ENCODE measurements at places on chromosomes 1 and 21.

DNA sequence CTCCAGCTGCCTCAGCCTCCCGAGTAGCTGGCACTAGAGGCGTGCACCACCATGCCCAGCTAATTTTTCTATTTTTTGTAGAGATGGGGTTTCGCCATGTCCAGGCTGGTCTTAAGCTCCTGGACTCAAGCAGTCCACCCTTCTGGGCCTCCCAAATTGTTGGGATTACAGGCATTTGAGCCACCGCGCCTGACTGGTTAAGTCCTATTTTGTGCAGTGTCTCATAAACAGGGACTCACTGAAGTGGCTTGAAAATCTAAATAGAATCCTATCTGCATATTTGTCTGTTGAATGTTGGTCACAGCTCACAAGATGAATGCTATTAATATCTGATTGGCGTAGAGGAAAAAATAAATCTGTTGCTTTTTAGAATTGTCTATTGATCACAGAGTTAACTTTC lies 5.9 kb upstream of the CHAF1B start:
- no peak for ATAC-seq

DNA sequence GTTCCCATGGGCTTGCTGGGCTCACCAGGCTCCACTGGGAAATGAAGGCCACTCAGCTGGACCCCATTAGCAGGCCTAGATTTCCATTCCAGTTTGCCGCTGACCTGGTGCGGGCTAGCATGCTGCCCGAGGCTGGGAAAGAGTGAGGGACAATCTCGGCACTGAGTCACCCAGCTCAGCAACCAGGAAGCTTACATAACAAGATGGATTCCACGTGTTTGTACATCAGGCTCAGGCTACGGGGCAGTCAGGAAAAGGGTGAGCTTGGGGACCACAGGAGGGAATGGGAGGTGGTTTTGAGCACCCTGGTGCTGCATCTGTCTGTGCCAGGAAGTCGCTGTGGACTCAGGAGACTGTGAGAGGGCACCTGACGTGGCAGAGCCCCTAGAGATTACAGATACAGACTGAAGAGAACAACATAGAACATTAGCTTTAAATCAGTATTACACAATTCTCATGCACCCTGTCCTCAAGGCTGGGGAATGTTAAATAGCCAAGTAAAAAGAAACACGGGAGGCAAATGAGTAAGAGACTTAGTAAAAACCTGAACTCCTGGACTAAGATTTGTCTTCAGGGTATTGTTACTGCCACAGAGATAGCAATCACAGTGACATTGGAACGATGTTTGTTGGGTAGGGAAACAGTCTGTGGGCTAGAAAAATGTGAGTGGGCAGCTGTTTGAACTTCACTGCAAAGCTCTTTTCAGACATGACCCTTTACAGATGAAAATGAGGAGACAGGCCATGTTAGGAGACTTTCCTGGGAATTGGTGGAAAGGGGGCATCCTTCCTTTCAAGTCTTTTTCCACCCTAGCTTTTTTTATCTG lies 51.1 kb downstream of the GLUL start:
- ATAC-seq, result no peak

DNA sequence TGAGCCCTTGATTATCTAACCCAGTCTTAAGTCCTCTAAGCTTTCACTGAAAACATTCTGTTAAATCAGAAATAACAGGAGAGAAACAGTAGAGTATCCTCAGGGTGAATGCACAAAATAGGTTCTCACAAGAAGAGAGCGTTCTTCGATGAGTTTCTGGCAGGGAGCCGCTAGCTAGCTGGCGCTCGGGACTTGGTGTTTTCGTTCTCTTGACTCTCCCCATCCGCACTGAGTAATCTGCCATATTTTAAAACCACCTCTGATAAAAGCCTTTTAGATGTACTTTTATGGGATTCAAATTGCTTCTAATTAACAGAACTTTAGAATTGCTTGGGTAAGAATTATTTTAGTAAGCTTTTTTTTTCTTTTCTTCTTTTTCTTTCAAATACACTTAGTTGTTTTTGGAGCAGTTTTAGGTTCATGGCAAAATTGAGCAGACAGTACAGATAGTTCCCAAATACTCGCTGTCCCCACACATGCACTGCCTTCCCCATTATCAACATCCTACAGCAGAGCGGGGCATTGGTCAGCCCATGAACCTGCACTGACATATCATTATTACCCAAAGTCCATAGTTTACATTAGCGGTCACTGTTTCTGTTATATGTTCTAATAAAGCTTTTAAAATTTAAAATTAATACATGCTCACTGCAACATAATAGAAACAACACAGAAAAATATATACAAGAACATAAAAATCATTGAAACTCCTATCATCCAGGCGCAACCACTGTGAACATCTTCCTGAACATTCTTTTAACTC lies 35.4 kb downstream of the PRDM2 start:
- no peak for ATAC-seq

DNA sequence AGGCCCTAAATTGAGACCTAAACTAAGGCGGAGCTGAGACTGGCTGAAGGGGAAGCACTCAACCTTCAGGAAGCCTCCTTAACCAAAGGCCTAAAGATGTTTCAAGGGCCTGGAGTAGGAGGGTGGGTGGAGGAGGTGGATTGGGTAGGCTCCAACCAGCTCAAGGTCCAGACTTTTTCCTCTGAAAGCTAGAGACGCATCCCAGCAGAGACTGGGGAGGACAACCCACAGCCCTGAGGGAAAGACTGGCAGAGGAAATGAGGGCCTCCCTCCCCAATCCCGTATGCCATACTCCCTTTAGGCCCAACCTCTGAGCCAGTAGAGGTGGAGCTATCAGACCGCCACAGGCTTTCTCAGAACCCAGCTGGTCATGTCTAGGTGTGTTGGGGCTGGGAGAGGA lies 1.1 kb downstream of the ECM1 start:
- no peak for ATAC-seq

DNA sequence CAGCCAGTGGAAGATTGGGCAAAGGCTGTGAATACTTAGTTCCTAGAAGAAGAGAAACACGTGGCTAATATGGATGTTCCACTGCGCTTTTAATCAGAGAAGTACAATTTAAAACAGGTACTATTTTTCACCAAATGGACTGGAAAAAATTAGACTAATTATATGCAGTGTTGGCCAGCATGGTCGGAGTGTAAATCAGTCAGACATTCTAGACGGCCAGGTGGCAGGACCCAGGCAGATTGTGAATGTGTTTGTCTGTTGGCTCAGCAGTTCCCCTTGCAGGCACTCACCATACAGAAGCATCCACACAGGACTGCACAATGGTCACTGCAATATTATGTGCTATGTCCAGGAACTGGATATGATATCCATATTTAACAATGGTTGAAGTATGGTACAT lies 23.9 kb upstream of the SLC25A34 start:
- no peak for ATAC-seq

- ATAC-seq, result peak; percentile 88
Observed at GRCh38 chr1:179121159-179121938, 39.5 kb downstream of the TOR3A start.

- no peak for ATAC-seq
Observed at GRCh38 chr1:65791801-65792668, 660 bp upstream of the PDE4B start.

- no peak for ATAC-seq
Observed at GRCh38 chr1:234743791-234744611, 134.0 kb upstream of the IRF2BP2 start.

- no peak for ATAC-seq
Observed at GRCh38 chr1:111568160-111568647, 51.4 kb upstream of the RAP1A start.

- ATAC-seq, result no peak
Observed at GRCh38 chr1:226604560-226605317, 56.2 kb downstream of the STUM start.

GRCh38 chr1:119052267-119052666 lies 64.1 kb upstream of the TBX15 start:
- ATAC-seq, result no peak

GRCh38 chr1:12177999-12178441 lies 11.2 kb downstream of the TNFRSF1B start:
- peak; percentile 76 for ATAC-seq

DNA sequence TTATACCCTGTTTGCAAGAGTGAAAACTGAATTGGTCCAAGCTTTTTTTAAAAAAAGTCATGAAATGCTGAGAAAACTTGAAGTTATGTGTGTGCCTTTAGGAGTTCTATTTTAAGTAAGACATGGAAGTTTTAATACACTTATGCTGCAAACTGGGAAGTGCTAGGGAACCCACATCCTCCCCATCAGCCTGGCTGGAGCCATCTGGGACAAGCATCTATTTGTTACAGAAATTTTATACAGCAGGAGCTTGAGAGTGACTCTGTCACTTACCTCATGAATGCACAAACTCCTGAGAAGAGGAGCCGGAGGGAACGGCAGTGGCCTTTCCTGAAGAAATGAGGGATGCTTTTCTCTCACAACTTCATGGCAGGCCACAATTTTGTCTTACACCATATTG lies 78.2 kb upstream of the SLC44A3 start:
- no peak for ATAC-seq

Data from activated T-helper 17 cell treated with anti-CD3 and anti-CD28 coated beads, Interleukin-2, amount 50 U/mL, for 72 hours (primary cell).